CD8-positive, alpha-beta memory T cell (primary cell): ENCODE measurements at places on chromosomes 13 and 19. TPM values are rescaled to one million over a fixed set of nuclear protein-coding genes. Genes with fewer than 3 reads are reported as not detected.

C13orf42 gene
- not detected for total RNA-seq

MBD3L2 gene
- not detected for total RNA-seq

DNA sequence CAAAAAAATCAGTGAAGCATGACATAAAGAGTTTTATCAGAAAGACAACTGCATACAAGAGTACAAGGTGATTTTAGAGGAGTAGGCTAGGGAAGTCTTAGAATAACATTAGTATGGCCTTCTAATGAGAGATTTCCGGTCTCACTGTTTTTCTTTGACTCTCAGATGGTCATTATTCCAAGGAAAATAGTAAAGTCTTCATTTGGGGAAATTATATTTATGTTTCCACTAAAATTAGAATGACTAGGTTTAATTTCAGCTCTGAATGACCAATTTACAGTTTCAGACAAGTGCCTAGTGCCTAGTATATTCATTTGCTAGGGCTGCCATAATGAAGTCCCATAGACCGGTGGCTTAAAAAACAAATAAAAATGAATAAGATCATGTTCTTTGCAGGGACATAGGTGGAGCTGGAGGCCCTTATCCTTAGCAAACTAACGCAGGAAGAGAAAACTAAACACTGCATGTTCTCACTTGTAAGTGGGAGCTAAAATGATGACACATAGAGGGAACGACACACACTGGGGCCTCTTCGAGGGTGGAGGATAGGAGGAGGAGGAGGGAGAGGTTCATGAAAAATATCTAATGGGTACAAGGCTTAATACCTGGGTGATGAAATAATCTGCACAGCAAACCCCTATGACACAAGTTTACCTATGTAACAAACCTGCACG, 303.1 kb downstream of the PCDH9 start:
- DNase-seq = no peak
- H3K36me3 ChIP-seq = no peaks in the 10 kb centered on the region
- no peak overlapping the region for H3K27ac ChIP-seq

DNA sequence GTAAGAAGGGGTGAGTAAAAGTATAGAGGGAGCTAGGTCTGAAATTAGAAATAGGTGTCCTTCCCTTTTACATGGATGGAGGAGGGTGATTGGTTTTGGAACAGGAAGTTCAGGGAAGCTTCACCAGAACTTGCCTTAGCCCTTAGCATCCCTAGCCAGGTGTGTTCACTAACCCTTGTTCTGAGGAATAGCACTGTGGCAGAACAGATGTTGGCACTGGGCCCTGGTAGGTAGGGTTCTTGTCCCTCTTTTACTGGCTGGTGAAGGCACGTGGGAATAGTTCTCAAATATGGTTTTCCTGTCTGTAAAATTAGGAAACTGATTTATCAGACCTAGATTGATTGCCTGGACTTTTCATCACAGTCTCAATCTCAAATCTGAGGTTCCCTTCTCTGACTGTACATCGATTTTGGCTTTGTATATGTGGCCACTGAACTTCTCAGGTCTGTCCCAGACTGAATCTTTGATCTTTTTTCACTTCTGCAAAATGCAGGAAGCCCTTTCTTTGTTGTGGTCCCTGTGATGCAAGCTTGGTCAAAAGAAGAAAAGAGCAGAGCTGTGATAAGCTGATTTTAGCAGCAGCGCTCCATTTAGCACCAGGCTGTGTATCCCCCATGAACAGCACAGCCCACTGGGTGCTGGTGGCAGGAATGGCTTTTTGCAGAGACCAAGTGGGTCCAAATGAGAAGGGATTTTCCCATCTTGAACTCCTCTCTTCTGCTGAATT, 86.2 kb upstream of the HTR2A start:
- H3K36me3 ChIP-seq = no peaks in the 10 kb centered on the region
- H3K27me3 ChIP-seq = no peaks in the 10 kb centered on the region
- DNase-seq = no peak
- H3K4me3 ChIP-seq = no peak overlapping the region
- no peak overlapping the region for H3K27ac ChIP-seq
- H3K4me1 ChIP-seq = no peaks in the 10 kb centered on the region

DNA sequence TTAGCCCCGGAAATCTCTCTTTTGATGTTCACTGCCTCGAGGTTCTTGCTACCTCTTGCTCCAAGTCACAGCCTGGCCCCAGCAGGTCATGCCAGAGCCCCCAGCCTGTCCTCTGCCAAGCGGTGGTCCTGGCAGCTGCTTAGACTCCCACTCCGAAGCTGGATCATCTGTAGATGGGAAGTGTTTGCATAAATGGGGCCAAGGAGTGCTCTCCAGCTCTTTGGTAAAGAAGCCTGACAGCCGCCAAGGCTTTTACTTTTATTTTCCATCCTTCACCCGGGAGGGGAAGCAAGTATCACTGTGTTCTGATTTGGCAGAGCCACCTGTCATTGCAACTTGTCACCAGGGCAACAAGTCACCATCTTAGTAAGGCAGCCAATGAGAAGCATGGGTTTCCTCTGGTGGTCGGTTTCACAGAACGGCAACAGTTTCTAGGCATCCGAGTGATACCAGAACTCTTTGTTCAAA, 10.6 kb upstream of the RETN start:
- H3K27ac ChIP-seq = no peak overlapping the region
- H3K4me3 ChIP-seq = peak overlapping the region; percentile 30
- H3K4me1 ChIP-seq = peaks cover 13% of the 10 kb centered on the region
- no peaks in the 10 kb centered on the region for H3K36me3 ChIP-seq
- no peak for DNase-seq

- peaks cover 24% of the 10 kb centered on the region for H3K4me1 ChIP-seq
- peaks cover 18% of the 10 kb centered on the region for H3K36me3 ChIP-seq
- no peaks in the 10 kb centered on the region for H3K27me3 ChIP-seq
- H3K27ac ChIP-seq = peak overlapping the region; percentile 77
- no peak for DNase-seq
Measured at GRCh38 chr19:37467608-37468090, 405 bp upstream of the ZNF569 start.

DNA sequence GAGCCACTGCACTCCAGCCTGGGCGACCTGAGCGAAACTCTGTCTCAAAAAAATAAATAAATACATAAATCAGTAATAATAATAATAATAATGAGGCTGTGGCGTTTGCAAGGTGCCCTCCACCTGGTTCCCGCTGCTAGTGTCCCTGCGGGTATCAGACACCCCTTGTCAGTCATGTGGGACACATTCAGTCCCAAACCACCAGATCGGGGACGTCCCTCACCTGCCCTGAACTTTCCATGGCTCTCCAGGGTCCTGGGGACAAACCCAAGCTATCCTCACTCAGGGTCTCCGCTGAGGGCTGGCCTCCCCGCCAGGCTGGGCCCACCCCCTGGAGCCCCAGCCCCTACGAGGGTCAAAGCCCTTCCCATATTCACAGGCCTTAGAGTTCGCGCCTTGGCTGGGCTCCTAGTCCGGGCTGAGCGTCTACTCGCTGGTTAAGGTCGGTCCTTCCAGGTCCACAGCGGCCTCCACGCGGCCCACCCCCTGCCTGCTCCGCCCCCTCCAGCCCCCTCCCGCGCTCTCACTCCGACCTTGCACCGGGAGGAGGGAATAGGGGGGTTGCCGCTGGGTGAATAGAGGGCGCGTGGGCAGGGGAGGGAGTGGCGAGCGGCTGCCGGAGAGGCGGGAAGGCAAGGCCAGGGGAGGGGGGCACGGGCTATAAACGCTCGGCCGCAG, 349 bp upstream of the KISS1R start:
- H3K27me3 ChIP-seq = peaks cover 4% of the 10 kb centered on the region
- H3K4me3 ChIP-seq = no peak overlapping the region
- peak overlapping the region; percentile 43 for H3K27ac ChIP-seq
- no peak for DNase-seq

GRCh38 chr19:1268226-1269064, 687 bp upstream of the CIRBP start:
- H3K4me3 ChIP-seq = no peak overlapping the region
- H3K36me3 ChIP-seq = peaks cover 27% of the 10 kb centered on the region
- H3K27me3 ChIP-seq = no peaks in the 10 kb centered on the region
- H3K4me1 ChIP-seq = peaks cover 69% of the 10 kb centered on the region

GRCh38 chr13:113083402-113084061, 22.1 kb upstream of the F7 start:
- H3K36me3 ChIP-seq = no peaks in the 10 kb centered on the region
- DNase-seq = no peak
- H3K27me3 ChIP-seq = no peaks in the 10 kb centered on the region
- H3K4me1 ChIP-seq = no peaks in the 10 kb centered on the region

IZUMO2 gene
- not detected for total RNA-seq

HCST gene
- 53.4 TPM for total RNA-seq

GZMM gene
- 48.8 TPM for total RNA-seq

- DNase-seq = no peak
- H3K4me1 ChIP-seq = peaks cover 42% of the 10 kb centered on the region
- H3K27ac ChIP-seq = no peak overlapping the region
- no peaks in the 10 kb centered on the region for H3K27me3 ChIP-seq
- H3K4me3 ChIP-seq = no peak overlapping the region
- peaks cover 24% of the 10 kb centered on the region for H3K36me3 ChIP-seq
Measured at GRCh38 chr19:8481616-8482015, 20.8 kb downstream of the PRAM1 start.

SCEL gene
- total RNA-seq = not detected

DNA sequence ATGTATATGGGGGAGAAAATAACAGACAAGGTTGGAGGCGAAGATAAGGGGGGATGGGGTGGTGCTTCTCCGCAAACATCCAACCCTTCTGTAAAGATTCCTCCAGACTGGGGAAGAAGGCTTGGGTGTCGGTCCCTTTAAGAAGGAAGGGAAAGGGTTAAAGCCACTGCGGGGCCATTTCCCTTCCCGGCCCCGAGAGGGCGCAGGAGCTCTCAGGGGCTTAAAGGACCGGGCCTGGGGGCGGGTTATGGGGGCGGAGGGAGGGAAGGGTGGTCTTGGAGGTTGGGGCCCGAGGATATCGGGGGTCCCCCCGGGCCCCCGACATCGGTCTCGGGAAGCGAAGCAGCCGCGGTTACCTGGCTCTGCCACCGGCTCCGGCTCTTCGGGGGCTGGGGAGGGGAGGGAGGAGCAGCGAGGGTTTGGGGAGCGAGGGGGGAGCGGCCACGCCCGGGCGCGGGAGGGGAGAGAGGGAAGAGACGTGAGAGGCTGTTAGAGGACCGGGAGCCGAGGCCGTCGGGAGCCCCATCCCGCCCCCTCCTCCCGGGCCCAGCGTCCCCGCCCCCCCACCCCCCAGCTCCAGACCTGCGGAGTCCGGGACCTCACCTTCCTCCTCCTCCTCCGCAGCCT, 2.8 kb downstream of the TNNT1 start:
- H3K4me3 ChIP-seq = no peak overlapping the region
- H3K4me1 ChIP-seq = no peaks in the 10 kb centered on the region
- H3K27ac ChIP-seq = no peak overlapping the region
- H3K27me3 ChIP-seq = peaks cover 23% of the 10 kb centered on the region

CEACAM7 gene
- not detected for total RNA-seq

GRCh38 chr13:85582890-85583289, 216.3 kb downstream of the SLITRK6 start:
- H3K27me3 ChIP-seq = no peaks in the 10 kb centered on the region

- no peaks in the 10 kb centered on the region for H3K27me3 ChIP-seq
- no peaks in the 10 kb centered on the region for H3K36me3 ChIP-seq
- no peaks in the 10 kb centered on the region for H3K4me1 ChIP-seq
- DNase-seq = no peak
- H3K4me3 ChIP-seq = no peak overlapping the region
- no peak overlapping the region for H3K27ac ChIP-seq
Measured at GRCh38 chr13:109859898-109860297, 73.5 kb upstream of the IRS2 start.

GRCh38 chr13:74289861-74290773, 155.9 kb upstream of the KLF12 start:
- H3K4me3 ChIP-seq = no peak overlapping the region
- H3K27me3 ChIP-seq = no peaks in the 10 kb centered on the region
- no peaks in the 10 kb centered on the region for H3K36me3 ChIP-seq
- H3K4me1 ChIP-seq = peaks cover 48% of the 10 kb centered on the region
- H3K27ac ChIP-seq = no peak overlapping the region

GRCh38 chr13:96795670-96796069, 198.6 kb downstream of the OXGR1 start:
- H3K4me3 ChIP-seq = no peak overlapping the region
- DNase-seq = no peak
- H3K4me1 ChIP-seq = no peaks in the 10 kb centered on the region
- no peaks in the 10 kb centered on the region for H3K27me3 ChIP-seq

ZNF358 gene
- 8.9 TPM for total RNA-seq

DNA sequence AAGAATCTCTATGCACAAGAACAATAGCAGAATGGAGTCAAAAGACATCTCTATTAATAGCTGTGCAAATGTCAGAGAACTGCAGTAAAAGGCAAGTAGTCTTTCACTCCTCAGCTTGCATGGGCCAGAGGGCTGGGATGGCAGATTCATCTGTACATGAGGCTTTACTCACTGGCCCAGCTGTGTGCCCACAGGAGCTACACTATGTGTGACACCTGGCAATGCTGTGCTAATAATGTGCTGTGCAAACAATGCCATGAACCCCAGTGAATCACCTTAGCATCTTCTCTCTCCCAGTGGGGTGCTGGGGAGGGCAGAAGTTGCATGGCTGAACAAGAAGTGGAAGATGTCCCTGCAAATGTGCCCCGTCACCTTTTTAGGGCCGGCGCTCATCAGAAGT, 73.1 kb downstream of the KL start:
- H3K36me3 ChIP-seq = no peaks in the 10 kb centered on the region
- no peak overlapping the region for H3K4me3 ChIP-seq
- H3K4me1 ChIP-seq = no peaks in the 10 kb centered on the region
- H3K27ac ChIP-seq = no peak overlapping the region
- no peaks in the 10 kb centered on the region for H3K27me3 ChIP-seq
